ENCODE measurements at places on chromosomes 5 and 9.

GRCh38 chr5:96626956-96627355 lies 35.2 kb upstream of the CAST start:
- DNase-seq = no peak

- DNase-seq = no peak
Observed at GRCh38 chr9:3510796-3511195, 15.0 kb downstream of the RFX3 start.

DNA sequence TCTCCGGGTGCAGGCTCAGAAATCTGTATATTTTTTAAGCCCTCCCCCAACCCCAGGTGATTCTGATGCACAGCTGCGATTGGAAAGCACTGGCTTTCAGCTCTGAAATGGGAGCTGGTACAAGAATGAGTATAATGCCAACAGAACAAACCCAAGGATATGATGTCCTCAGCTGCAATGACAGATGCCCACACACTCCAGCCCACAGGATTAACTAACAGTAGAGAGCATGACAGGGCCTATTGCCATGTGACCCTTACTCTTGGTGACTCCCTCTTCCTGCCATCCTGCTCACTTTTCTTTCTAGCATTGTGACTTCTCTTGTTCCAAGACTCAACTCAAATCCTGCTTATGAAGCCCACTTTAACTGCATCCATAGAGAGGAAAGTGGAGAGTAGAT lies 174.5 kb downstream of the FGF18 start:
- no peak for DNase-seq

GRCh38 chr9:133729617-133730281 lies 8.4 kb downstream of the SARDH start:
- no peak for DNase-seq

- no peak for DNase-seq
Observed at GRCh38 chr9:117093891-117094844, 320.7 kb downstream of the ASTN2 start.

DNA sequence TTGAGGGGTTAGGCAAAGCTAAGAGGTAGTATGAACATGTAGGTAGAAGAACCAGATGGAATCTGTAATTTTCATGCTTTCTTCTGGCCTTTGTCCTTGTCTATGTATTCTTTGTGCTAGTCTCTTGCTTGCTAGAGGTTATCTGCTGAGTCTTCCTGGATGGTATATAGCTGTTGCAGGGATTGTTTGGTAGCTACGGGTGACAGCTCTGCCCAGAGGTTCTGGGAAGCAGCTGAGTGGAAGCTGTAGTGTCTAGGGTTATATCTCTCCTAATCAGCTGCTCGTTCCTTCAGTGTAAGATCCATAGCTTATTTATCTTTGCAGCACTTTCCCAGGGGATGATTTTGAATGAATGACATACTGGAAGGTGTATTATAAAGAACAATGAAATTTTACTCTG lies 100.3 kb downstream of the ATG10 start:
- DNase-seq = no peak

GRCh38 chr5:175059687-175060211 lies 335.4 kb downstream of the MSX2 start:
- DNase-seq = no peak

DNA sequence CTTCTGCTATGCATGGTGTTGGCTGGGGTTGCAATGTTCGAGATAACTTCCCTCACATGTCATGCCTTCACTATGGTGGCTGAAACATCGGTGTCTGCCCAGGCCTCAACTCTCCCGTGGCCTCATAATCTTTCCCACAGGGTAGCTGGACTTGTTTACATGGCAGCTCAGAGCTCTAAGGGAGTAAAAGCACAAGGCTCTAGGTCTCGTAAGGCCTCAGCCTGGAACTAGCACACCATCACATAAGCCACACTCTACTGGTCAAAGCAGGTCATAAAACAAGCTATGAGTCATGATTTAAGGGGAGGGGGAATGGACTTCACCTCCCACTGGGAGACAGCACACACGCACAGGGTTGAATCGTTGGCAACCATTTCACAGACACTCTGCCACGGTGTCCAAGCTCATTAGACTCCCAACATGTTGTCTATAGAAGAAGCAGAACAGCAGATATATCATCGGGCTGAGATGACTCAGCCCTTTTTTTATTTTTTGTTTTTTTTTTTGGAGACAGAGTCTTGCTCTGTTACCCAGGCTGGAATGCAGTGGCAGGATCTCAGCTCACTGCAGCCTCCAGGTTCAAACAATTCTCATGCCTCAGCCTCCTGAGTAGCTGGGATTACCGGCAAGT lies 66.8 kb upstream of the IL17B start:
- no peak for DNase-seq

DNA sequence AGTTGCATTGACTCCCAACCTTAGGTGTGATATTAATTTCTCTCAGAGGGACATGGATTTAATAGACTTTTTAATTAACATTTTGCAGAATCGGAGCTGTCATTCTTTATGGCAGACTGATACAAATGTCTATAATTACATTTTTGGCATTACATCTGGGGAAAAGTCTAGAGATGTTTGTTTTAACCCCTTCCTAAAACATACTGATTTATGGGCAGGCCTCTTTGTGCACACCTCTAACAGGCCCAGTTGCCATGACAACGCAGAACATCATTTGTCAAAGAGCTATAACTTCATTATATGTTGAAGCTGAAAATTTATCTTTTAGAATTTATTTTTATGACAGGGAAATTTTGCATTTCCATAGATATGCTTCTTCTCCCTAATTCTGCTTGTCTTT lies 158.5 kb downstream of the NTRK2 start:
- no peak for DNase-seq

DNA sequence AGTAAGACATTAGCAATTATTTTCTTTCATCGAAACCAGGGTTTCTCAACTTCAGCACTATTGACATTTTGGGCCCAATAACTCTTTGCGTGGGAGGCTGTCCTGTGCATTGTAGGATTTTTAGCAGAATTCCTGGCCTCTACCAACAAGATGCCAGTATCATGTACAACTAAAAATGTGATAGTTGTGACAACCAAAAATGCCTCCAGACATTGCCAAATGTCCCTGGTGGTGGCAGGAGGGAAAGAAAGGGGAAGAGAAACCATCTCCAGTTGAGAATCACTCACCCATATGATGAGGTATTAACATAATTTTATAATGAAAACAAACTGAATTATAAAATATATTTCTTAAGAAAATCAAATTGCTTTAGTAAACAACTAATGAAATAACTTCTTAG lies 406.1 kb downstream of the RAB3C start:
- DNase-seq = no peak

GRCh38 chr9:124054582-124055227 lies 43.1 kb downstream of the LHX2 start:
- no peak for DNase-seq

- DNase-seq = no peak
Observed at GRCh38 chr5:32170303-32171151, 3.6 kb downstream of the GOLPH3 start.

DNA sequence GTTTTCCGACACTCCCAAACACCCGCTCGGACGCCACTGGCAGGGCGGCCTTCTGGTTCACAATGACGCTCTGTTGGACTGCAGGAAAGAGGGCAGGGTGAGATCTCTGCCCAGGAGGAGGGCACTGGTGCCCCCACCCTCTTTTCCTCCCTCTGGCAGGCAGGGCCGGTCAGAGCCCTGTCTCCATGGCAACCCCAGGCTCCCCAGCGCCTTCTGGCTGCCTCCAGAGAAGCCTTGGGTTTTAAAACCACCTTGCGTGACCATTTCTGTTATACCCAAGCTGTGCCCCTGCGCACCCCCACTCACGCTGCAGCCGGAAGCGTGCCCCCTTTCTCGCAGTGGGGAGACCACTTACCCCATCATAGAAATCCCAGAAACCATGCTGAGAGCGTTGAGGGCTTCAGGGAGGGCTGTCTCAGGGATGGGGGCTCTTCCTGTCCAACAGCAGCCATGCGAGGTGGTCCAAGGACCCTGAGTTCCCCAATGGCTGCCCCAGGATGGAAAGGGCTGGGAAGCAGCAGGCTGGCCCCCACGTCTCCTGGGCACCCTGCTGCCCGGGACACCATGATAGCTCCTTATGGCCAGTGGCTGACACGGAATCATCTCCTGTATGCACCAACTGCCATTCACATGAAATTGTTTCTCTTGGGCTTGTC lies 7.3 kb downstream of the C9orf50 start:
- DNase-seq = no peak

GRCh38 chr5:177453852-177454396 lies 7.3 kb downstream of the PRR7 start:
- no peak for DNase-seq

DNA sequence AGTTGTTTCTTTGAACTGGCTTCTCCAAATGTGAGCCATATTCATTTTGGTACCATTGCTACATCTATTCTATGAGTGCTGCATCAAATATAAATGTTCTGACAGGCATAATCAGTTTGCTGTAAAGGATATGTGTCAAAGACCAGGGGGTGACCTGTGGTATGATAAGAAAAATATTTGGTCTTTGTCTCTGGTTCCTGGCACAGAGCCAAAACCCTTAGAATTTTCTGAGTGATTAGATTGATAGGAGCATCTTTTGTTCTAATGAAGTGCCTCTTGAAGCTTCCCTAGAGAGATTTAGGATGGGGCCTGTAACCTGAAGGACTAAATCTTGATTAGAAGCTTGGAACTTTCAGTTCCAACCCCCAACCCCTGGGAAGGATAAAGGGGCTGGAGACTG lies 256.3 kb downstream of the NNT start:
- DNase-seq = no peak

DNA sequence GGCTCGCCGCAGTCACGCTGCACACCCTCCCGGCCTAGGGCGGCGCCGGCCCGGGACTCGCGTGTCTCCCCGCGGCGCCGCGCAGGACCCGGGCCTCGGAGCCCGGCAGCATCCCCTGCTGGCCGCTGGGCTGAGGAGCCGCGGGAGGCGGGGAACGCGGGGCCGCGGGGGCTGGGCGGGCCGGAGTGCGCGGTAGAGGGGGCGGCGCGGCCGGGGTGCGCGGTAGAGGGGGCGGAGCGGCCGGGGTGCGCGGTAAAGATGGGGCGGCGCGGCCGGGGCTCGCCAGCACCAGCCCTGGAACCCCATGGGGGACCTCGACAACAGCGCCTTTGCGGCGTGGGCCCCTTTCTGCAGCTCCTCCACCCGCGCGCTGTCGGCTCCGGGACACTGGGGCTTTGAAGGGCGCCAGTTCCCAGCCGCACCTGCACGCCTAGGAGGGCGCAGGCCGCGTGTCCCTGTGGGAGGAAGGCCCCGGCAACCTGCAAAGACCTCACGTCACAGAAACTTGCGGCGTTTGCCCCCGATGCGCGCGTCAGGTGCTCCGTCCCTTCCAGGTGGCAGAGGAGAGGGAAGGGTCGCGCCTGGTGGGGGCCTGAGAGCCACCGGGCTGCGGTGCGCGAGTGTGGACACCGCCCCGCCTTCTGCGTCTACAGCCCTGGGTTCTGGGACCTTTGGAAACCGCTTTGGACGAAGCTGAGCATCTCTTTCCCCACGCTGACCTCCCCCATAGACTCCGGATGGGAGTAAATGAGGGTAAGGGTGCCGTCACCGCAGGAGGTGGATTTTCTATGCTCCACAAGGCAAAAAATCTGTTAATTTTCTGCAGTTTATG lies 49.6 kb downstream of the NSUN2 start:
- DNase-seq = no peak

DNA sequence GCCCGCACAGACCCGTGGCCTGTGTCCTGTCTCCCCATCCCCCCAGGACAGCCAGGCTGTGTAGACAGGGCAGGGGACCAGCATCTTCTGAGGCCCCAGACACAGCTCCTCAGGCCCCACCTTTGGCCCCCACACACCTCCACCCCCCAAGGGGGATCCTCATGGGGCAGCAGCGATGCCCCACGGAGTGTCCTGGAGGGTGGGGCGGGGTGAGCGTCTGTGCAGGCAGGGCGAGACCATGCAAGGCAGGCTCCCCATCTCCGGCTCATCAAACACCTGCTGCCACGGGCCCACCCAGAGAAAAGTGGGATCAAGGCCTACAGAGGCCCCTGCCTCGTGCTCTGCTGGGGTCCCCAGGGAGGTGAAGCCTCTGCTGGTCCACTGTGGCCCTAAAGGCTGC lies 118.7 kb upstream of the FOXD4L5 start:
- no peak for DNase-seq

GRCh38 chr5:103119070-103119764 lies 721 bp downstream of the GIN1 start:
- DNase-seq = no peak

- DNase-seq = no peak
Observed at GRCh38 chr9:13395156-13395555, 115.7 kb upstream of the MPDZ start.

DNA sequence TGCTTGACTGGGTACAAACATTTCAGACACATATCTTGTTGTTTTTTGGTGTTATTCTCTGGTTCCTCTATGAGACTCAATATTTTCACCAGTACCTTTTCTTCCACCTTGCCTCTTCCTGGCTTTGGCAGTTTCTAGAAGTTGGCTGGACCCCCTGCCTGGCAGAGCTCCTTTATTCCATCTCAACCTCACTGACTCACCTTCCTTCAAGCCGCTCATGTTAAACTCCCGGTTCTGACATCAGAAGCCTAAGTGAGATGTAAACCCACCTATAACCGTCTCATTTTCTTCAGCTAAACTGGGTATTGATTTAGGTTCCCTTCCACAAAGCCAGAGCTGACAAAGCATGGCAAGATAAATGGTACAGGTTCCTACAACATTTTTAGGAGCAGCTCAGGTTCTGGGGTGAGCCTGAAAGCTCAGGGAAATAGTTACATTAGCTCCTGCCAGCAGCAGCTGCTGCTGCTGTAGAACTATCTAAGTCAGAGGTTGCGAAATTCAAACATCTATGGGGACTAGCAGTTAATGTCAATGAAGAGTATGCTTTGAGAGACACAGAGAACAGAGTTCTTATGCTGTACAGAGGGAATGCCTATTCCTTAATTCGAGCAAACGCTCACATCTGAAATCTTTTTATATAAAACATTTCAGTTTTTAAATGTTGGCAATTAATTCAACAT lies 197.1 kb upstream of the NR3C1 start:
- no peak for DNase-seq

DNA sequence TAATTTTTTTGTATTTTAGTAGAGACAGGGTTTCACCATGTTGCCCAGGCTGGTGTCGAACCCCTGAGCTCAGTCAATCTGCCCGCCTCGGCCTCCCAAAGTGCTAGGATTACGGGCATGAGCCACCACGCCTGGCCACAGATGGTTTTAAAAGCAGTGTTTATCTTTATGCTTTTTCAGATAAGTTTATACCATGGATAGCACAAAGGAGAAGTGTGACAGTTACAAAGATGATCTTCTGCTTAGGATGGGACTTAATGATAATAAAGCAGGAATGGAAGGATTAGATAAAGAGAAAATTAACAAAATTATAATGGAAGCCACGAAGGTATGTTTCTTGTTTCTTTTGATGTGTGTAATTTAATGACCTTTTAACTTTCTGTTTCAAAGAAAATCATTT lies 35.1 kb downstream of the POLK start:
- DNase-seq = no peak

- no peak for DNase-seq
Observed at GRCh38 chr9:119677811-119678505, 308.7 kb upstream of the BRINP1 start.

DNA sequence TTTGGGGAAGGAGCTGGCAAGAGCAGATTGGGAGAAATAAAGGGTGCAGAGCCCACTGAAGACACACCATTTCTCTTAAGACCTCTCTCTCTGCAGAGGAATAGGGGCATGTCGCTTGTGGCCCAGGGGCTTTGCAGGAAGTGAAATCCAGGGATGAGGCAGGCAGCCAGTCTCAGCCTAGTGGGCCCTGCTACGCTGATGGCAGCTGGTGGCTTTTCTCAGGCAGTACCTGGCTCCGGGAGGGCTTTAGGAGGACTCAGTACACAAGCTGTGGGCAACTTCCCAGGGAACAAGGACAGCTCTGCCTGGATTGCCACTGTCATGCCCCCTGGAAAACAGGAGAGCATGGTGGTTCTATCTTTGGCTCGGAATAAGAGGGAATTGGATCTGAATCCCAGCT lies 76.2 kb upstream of the NEURL1B start:
- DNase-seq = no peak

All from CD4-positive, alpha-beta T cell treated with Interleukin-2 at 100 ng/mL for 4 hours (primary cell).